ENCODE measurements at places on chromosomes 2 and 18. TPM values are rescaled to one million over a fixed set of nuclear protein-coding genes. Genes with fewer than 3 reads are reported as not detected.

GRCh38 chr18:48542513-48543181, 3.8 kb downstream of the CTIF start:
- H3K4me1 ChIP-seq, result peaks cover 48% of the 10 kb centered on the region
- no peaks in the 10 kb centered on the region for H3K36me3 ChIP-seq
- no peak overlapping the region for H3K27ac ChIP-seq

B3GNT7 gene
- 73.1 TPM for total RNA-seq

DNA sequence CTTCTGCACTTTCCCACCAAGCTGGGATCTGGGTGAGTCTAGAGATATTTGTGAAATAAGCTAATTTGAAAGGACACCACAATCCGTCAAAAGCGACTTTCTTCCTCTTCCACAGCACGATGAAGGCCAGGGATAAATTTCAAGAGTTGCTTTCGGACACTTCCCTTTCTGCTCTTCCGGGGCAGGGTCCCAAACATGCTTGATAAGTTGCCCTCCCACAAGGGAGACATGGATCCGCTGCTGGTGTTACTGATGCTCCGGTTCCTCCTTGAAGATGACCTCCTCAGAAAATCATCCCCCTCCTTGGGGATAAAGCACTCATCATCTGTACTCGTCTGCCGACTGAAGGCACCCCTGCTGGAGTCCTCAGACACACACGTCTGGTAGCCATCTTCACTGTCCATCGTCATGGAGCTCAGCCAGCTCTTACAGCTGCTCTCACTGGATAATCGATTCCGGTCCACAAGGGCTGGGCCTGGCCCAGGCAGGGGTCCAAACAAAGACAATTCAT, 28.2 kb downstream of the CYTIP start:
- H3K27me3 ChIP-seq, result no peaks in the 10 kb centered on the region
- no peak overlapping the region for H3K4me3 ChIP-seq
- H3K36me3 ChIP-seq, result no peaks in the 10 kb centered on the region
- no peaks in the 10 kb centered on the region for H3K4me1 ChIP-seq
- DNase-seq, result no peak

ADCYAP1 gene
- total RNA-seq, result not detected

DNA sequence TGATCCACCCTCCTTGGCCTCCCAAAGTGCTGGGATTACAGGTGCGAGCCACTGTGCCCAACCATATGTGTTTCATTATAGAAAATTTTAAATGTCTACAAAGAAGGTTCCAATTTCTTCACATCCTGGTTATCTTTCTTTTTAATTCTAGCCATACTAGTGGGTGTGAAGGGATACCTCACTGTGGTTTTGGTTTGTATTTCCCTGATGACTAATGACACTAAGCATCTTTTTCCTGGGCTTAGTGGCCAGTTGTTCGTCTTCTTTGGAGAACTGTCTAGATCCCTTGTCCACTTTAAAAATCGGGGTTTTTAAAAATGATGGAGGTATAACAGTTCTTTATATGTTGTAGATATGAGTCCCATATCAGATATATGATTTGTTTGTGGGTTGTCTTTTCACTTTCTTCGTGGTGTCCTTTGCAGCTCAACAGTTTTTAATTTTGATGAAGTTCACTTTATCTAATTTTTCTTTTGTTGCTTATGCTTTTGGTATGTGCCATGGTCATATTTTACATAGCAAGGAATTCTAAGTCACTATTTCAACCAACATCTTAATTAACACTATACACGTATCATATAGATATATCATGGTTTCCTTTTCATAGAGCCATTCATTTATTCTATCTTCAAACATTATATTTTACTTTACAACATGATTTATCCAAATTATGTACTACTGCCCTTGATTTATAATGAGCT, 135.0 kb upstream of the RIOK3 start:
- H3K4me1 ChIP-seq, result peaks cover 16% of the 10 kb centered on the region
- no peak overlapping the region for H3K27ac ChIP-seq
- no peak for DNase-seq
- no peaks in the 10 kb centered on the region for H3K36me3 ChIP-seq
- H3K27me3 ChIP-seq, result no peaks in the 10 kb centered on the region
- no peak overlapping the region for H3K4me3 ChIP-seq

ANKRD30B gene
- total RNA-seq, result not detected

DNA sequence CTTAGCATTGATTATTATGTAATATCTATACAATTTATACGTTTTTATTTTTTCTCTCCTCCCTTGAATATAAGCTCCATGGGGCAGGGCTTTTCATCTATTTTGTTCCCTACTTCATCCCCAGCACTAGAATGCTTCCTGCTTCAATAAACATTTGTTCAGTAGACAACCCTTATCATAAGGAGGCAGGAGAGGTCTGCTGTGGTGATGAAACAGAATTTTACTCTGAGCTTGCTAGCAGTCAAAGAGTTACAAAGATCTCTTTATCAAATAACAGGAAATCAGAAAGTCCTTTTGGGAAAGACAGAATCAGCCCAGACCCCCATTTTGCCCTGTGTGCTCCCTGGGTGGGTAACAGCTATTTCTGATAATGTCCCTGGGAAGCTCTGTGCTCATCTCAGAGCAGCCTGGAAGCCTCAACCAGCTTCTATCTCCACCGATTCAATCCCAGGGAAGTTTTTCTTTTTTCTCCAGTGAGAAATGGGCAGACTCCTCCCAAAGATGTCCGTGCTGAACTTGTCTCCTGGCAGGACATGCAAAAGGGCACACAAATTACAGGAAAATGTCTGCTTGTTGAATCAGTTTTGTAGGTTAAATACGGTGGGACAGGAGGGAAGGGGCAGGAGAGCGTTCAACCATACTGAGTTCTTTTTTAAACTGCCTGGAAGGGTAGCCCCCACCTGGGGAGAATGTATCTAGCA, 84.7 kb upstream of the PKDCC start:
- no peaks in the 10 kb centered on the region for H3K27me3 ChIP-seq
- peaks cover 6% of the 10 kb centered on the region for H3K4me1 ChIP-seq
- H3K4me3 ChIP-seq, result no peak overlapping the region
